T-helper 2 cell treated with Interferon-gamma antibody and Interleukin-4, amounts not matched to agents 5 μg/mL and 100 μg/mL, for 36 hours (primary cell): ENCODE measurements at places on chromosomes 3 and 15.

DNA sequence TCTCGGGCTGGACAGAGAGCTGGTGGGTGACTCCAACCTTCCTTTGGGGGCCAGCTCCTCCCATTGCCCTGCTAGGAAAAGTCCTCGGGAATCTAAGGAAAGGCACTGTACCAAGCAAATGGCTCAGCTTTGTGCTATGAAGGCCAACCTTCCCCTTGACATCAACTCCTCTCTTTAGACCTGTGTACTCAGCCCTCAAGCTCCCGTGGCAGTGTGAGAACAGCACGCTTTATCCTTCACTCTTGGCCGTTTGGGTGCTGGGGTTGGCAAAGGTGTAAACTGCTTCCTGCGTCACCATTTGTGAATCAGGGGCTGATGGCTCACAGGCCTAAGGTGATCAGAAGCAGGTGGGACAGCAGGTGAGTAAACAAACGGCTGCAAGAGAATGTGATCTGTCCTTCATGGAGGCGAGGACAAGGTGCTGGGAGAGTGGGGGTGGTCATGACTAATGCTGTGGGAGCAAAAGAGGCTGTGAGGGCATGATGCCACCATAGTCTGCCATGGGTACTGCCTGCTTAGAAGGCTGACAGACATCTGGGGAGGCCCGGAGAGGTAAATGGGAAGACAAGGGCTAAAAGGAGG lies 165.2 kb upstream of the TPM1 start:
- H3K27me3 ChIP-seq, result peaks cover 2% of the 10 kb centered on the region
- peaks cover 10% of the 10 kb centered on the region for H3K4me1 ChIP-seq
- no peaks in the 10 kb centered on the region for H3K36me3 ChIP-seq
- H3K27ac ChIP-seq, result no peak overlapping the region
- no peak overlapping the region for H3K4me3 ChIP-seq

DNA sequence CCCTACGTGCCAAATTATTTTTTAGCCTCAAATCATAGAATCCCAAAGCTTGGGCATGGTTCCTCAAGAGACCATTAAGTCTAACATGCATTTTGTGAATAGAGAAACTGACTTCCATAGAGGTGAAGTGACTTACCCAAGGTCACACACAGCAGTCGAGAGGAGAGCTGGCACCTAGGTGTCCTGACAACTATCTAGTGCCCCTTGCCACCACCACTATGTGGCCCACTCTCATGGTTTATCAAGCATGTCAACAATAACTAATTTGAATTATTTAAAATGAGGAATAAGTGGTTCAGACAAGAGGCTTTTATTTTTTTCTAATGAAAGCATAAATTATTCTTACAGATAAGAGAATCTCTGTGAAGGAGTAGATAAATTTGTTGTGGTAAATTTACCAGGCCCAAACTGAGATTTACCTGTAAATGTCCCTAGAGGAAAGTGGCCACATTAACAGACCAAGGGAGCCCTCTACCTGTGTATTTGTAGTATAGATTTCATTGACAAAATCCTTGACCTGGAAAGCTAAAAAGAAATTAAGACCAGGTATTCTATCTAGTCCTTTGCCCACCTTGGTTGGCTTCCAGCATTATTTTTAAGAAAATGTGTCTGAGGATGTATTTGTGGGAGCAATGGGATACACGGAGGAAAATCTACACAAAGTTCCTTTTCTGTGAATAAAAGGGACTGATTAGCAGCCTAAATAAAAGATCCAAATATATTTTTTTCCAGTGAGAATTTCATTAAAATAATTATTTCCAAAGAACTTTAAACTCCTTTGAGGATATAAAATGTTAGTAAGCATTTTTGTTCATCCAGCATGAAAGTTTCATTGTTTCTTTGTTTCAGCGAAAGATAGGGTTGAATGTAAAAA lies 49.1 kb downstream of the IQCH start:
- H3K36me3 ChIP-seq, result no peaks in the 10 kb centered on the region
- DNase-seq, result no peak
- peaks cover 33% of the 10 kb centered on the region for H3K27me3 ChIP-seq
- no peak overlapping the region for H3K4me3 ChIP-seq
- H3K4me1 ChIP-seq, result no peaks in the 10 kb centered on the region

DNA sequence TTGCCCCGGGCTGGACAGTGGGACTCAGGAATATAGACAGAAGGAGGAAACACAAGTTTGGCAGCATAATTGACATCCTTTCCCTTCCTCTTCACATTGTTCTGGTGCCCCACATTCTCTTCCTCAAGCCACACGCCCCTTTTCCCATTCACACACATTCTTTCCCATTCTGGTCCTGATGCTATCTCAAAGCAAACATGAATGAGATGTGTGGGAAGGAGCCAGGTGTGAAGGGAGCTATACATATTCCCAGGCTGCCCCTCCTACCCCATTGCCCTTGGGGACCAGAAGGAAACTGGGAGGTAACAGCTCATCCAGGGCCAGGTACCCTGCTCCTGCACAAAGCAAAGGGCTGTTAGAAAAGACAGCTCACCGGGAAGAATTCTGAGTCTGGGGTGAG lies 23.4 kb upstream of the CLK3 start:
- no peak overlapping the region for H3K27ac ChIP-seq
- peaks cover 38% of the 10 kb centered on the region for H3K36me3 ChIP-seq
- no peaks in the 10 kb centered on the region for H3K27me3 ChIP-seq
- no peaks in the 10 kb centered on the region for H3K4me1 ChIP-seq
- DNase-seq, result no peak

- no peak overlapping the region for H3K4me3 ChIP-seq
- H3K27me3 ChIP-seq, result no peaks in the 10 kb centered on the region
- no peak for DNase-seq
Measured at GRCh38 chr3:162517110-162517509, 1020.5 kb downstream of the OTOL1 start.

GRCh38 chr3:16480861-16481545 lies 32.5 kb downstream of the RFTN1 start:
- H3K27me3 ChIP-seq, result no peaks in the 10 kb centered on the region
- H3K36me3 ChIP-seq, result peaks cover 54% of the 10 kb centered on the region
- H3K4me1 ChIP-seq, result peaks cover 60% of the 10 kb centered on the region
- peak overlapping the region; percentile 69 for H3K4me3 ChIP-seq
- peak overlapping the region; percentile 86 for H3K27ac ChIP-seq

GRCh38 chr3:123893012-123893411 lies 8.9 kb upstream of the MYLK start:
- H3K4me1 ChIP-seq, result no peaks in the 10 kb centered on the region
- DNase-seq, result no peak
- H3K27ac ChIP-seq, result no peak overlapping the region
- H3K27me3 ChIP-seq, result peaks cover 17% of the 10 kb centered on the region
- no peak overlapping the region for H3K4me3 ChIP-seq

DNA sequence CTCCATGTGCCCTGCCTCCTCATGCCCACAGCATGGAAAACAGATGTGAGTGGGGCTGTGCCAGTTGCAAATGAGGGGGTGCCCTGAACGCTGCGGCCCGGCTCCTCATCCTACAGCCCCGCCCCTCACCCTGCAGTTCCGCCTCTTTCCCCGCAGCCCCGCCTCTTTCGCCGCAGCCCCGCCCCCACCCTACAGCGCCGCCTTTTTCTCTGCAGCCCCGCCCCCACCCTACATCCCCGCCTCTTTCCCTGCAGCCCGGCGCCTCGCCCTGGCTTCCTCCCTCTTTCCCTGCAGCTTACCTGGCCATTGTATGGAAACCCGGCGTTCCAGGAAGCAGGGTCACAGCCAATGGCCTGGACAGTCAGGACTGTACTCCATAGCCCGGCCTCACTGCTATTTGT lies 284.9 kb downstream of the TLE3 start:
- DNase-seq, result no peak
- H3K4me3 ChIP-seq, result no peak overlapping the region
- H3K27ac ChIP-seq, result no peak overlapping the region
- no peaks in the 10 kb centered on the region for H3K36me3 ChIP-seq
- H3K4me1 ChIP-seq, result peaks cover under 1% of the 10 kb centered on the region

- no peak for DNase-seq
- H3K27me3 ChIP-seq, result no peaks in the 10 kb centered on the region
- H3K27ac ChIP-seq, result no peak overlapping the region
- no peak overlapping the region for H3K4me3 ChIP-seq
Measured at GRCh38 chr3:139340784-139341183, 3.0 kb upstream of the MRPS22 start.

DNA sequence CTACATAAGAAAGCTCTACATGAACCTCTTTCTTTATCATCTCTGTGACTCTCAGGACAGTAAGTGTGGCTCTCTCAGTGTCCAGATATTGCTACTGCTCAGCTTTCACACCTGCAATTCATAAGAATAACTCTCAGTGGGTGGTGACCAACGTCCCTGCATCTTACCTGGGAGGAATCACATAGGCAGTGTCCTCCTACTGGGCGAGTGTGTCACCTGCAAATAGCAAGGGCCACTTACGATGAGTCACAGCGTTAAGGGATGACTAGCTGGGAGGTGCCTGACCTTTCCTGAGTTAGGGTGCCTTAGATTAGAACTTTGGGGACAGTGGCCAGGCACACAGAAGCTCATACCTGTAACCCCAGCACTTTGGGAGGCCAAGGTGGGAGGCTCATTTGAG lies 90.8 kb upstream of the C3orf80 start:
- no peaks in the 10 kb centered on the region for H3K36me3 ChIP-seq
- H3K4me3 ChIP-seq, result no peak overlapping the region
- no peaks in the 10 kb centered on the region for H3K27me3 ChIP-seq
- peaks cover under 1% of the 10 kb centered on the region for H3K4me1 ChIP-seq
- DNase-seq, result no peak

GRCh38 chr15:36886191-36886590 lies 214.2 kb downstream of the MEIS2 start:
- DNase-seq, result no peak
- H3K27ac ChIP-seq, result no peak overlapping the region
- peaks cover 86% of the 10 kb centered on the region for H3K27me3 ChIP-seq
- no peaks in the 10 kb centered on the region for H3K4me1 ChIP-seq
- no peak overlapping the region for H3K4me3 ChIP-seq
- no peaks in the 10 kb centered on the region for H3K36me3 ChIP-seq
